ENCODE measurements at places on chromosomes 6 and 20.

GRCh38 chr20:44489223-44489622 lies 13.5 kb downstream of the TTPAL start:
- DNase-seq = no peak

GRCh38 chr6:13229205-13230085 lies 98.9 kb downstream of the TBC1D7 start:
- no peak for DNase-seq

DNA sequence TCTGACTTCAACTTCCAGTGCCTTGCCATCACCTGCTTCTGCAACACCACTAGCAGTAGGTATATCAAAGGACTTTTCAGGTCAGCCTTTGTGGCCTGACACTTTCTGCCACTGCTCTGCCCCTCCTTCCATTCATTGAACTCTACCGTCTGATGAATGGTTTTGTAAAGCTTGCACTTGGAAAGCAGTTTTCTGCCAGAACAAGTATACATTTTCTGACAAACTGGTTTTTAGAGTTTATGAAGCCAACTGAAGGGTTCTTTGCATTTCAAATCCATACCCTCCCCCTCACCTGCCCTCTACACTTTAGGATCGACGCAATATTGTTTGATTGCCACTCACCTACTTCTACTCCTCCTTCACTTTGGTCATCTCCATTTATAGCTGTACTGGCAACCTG lies 603.1 kb downstream of the HACE1 start:
- no peak for DNase-seq

DNA sequence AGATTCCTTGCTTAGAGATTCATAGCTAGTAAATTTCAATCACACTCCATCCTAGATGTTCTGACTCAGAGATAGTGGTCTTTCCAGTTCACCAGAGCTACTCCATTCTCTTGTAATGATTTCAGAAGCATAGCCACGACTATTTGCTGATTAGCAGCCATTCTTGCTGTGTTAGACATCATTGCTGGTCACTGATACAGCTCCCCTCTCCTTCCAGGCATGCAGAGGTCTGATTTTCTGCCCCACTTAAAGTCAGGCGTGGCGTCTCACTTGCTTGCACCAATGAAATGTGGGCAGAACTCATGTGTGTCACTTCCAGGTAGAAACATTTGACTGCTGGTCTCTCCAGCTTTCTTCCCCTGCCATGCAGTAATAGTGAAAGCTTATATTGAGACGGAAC lies 168.9 kb upstream of the JARID2 start:
- no peak for DNase-seq

DNA sequence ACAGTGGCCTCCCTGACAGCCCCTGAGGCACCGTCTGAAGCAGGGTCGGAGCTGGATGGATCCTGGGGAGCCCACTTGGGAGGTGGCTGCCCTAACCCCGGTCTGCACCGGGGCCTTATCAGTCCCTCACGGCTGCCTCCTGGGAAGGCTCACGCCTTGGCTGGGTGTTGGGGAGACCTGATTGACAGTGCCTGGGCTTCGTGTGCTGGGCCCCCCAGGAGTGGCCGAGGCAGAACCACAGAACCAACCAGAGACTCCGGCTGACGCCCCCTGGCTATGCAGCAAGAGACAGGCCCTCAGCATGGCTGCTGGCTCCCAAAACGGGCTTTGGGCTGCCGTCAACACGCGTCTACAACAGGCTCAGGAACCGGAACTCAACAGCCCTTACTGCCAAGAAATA lies 219.6 kb downstream of the TAF4 start:
- DNase-seq = no peak

- DNase-seq = no peak
These were observed 18.3 kb downstream of the KIF6 start for GRCh38 chr6:39706819-39707335.

GRCh38 chr6:133896344-133896721 lies 7.4 kb downstream of the TCF21 start:
- DNase-seq = no peak

DNA sequence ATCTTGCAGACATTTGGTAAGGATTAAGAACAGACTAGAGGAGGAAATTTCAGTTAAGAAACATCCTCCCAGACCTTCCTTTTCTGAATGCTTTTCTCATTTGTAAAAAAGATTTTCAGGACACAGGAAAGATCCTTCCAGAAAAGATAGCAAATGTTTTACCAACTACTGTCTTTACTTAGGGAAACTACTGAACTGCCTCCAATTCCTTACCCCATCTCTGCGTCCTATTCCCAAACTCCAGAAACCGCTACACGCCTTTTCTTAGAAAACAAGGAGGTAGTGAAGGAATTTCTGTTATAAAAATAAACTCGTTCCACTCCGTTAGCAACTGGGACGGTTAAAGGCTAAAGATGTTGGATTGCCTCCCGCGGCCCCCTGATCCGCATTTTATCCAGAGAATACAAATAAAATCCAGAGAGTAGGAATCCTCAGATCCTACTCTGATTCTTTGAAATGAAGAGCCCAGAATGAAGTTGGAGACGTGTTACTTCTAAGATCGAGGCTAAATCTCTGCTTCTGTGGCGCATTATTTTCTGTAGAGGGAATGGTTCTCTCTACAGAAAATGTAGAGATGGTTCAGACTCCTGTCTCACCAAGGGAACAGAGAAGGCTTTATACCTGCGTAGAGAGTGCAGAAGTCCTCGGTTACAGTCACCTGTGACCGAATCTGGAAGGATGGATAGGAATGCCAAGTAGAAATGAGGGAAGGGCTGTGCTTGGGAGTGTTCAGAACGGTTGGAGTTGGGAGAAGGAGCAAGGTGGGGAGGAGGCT lies 133.0 kb downstream of the GPX5 start:
- DNase-seq = no peak

DNA sequence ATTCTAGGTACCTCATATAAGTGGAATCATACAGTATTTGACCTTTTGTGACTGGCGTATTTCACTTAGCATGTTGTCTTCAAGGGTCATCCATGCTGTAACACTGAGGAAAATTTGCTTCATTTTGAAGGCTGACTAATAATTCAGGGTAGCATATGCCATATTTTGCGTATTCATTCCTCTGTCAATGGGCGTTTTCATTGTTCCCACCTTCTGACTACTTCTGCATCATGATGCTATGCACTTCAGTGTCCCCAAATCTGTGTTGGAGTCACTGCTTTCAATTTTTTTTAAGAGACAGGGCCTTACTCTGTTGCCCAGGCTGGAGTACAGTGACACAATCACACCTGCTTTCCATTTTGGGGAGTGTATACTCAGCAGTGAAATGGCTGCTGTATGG lies 51.6 kb downstream of the SYNDIG1 start:
- no peak for DNase-seq

- no peak for DNase-seq
These were observed 8.3 kb upstream of the MMP9 start for GRCh38 chr20:46000262-46000996.

DNA sequence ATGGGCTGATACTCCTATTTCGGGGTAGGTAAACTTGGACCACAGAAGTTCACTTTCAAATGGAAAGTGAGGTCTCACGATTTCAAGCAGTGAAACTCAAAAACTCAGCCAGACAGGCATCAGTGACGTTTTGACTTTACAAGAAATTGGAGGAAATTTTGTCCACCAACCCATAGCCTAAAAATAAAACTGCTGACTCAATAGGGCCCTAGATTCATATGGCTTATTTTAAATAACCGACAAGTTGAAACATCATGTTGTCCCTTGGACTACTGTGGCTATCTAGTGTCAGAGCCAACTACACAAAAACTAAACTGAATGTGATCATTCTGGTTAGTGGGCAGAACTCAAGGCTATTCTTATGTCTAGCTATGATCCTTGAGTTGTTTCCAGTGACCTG lies 486.3 kb downstream of the GRIK2 start:
- no peak for DNase-seq

DNA sequence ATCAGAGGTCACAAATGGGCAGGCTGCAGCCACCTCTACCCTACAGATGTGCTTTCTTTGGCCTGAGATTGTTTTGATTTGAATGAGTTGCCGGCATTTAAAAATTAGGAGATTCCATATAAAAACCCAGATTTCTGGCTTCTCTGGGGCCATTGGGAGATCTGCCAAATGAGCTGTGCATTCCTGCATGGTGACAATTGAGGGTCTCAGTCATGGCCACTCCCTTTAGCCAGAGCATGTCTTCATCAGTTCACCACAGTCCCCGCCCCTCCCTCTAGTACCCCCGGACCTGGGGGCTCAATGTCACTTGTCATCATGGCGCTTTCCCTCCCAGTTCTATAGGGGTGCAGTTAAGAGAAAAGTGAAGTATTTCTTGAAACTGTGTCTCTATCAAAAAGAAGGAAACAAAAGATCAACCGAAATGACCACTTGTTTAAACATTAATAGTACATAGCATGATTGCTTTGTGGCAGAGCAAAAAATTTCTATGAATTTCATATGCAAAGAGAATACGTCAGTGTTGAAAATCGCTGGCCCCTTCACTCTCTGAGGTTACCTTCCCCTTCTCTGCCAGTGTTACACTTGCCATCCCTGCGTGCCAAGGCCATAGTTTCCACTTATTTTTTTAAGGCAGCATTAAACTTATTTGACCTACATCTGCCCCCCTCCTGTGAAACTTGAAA lies 21.1 kb downstream of the EYA2 start:
- no peak for DNase-seq

DNA sequence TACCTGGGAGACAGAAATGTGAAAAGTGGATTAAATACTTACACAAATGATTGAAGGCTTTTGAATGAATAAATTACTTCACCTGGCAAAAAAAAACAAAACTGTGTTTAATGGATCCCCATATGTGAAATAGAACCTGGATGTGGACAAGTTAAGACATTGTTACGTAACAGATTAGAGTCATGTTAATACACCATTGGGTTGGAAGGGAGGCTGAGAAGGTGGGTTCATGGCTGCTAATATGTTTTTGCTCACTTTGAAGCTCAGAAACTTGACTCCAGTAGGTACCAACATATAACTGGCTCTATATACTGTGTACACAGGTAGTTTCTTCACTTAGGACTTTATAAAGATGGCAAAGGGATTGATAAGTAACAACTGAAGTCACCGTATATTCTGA lies 21.4 kb upstream of the TENT5A start:
- no peak for DNase-seq

- DNase-seq = no peak
These were observed 672.4 kb downstream of the HTR1B start for GRCh38 chr6:76790881-76791280.

DNA sequence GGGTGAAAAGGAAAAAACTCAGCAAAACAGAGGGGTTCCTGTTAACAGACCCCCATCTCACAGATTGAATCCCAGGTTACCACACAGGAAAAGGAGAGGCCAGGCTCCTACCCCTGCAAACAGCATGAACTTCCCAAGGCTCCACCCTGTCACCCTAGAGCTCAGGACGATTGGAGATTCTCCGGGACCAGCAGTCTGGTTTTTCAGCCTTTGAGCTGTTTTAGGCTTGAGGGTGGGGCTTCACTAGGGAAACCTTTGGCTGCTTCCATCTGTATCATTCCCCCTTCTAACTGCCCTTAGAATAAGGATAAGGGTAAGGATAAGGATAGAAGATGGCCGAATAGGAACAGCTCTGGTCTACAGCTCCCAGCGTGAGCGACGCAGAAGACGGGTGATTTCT lies 16.0 kb downstream of the C6orf58 start:
- no peak for DNase-seq

DNA sequence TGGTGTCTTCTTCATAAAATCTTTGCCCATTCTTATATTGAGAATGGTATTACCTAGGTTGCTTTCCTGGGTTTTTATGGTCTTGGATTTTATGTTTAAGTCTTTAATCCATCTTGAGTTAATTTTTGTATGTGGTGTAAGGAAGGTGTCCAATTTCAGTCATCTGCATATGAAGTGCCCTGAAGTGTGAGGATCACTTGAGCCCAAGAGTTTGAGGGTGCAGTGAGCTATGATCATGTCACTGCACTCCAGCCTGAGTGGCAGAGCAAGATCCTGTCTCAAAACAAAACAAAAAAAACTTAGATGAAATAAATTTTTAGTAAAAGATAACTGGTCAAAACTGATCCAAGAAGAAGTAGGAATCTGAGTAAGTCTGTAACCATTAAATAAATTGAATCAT lies 215.4 kb downstream of the TBC1D7 start:
- DNase-seq = no peak

- no peak for DNase-seq
These were observed 39.9 kb downstream of the YTHDF1 start for GRCh38 chr20:63176034-63176426.

DNA sequence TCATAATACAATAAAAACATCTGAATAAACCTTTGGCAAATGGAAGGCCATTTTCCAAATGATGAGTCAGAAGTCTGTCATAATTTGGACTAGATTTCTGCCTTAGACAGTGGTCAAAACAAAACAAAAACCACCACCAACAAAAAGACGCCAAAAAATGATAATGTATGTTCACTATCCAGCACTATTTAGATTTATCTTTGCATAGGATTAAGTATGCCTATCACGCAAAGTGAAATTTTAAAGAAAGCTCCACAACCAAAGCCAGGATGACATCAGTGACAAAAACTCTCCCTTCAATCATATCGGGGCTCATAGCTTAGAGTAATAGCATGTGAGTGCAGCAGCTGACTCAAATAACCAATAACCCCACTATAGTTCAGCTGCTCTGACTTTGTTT lies 201.9 kb downstream of the MOXD1 start:
- DNase-seq = no peak

DNA sequence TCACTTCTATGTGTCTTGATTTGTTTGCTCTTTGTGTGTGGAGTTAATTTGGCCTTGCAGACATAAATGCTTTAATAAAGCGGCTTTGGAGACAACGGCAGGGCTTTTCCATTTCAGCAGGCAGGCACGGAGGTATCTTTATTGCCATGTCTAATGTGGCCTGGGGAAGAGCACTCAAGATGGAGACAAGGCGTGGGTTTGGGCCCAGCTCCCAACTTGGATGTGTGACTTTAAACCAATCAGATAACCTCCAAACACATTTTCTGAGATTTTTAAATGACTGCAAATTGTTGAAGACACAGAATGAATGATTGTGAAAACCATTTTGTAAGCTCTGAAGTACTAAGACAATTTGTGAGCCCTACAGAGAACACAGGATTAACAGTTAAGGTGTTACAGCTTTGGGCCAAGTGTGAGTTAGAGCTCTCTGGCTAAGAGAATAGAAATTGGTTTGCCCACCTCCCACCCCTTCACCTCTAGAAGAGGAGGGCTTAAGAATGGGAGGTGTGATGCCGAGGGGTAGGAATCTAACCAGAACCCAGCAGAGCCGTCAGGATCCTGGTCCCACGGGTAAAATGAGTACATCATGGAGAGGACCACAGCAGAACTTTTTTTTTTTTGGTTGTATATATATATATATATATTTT lies 9.0 kb downstream of the DYNLT1 start:
- no peak for DNase-seq

- no peak for DNase-seq
These were observed 34.4 kb downstream of the TSBP1 start for GRCh38 chr6:32337186-32337805.

- DNase-seq = no peak
These were observed 89.4 kb upstream of the ATXN1 start for GRCh38 chr6:16850681-16851026.

GRCh38 chr6:126957721-126958120 lies 160.8 kb upstream of the RSPO3 start:
- DNase-seq = no peak

DNA sequence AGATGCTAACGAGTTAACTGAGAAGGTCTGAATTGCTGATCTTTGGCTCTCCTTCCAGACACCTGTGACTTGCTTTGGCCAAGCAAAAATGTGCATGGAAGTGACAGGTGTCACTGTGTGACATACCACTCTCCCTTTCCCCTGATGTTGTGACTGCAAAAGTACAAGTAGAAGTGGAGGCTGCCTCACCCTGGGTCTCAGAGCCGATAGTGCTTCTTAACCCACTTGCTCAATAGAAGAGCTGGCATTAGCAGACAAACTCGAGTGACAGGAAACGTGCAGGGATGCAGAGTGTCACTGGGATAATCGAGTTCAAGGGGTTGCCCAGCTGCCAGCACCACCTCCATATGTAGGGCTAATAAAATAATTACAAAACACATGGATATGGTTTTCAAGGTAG lies 16.4 kb upstream of the SPO11 start:
- no peak for DNase-seq
